ENCODE measurements at places on chromosomes 11 and 22. TPM values are rescaled to one million over a fixed set of nuclear protein-coding genes. Genes with fewer than 3 reads are reported as not detected.

Gene BARX2
- total RNA-seq = 3.8 TPM

DNA sequence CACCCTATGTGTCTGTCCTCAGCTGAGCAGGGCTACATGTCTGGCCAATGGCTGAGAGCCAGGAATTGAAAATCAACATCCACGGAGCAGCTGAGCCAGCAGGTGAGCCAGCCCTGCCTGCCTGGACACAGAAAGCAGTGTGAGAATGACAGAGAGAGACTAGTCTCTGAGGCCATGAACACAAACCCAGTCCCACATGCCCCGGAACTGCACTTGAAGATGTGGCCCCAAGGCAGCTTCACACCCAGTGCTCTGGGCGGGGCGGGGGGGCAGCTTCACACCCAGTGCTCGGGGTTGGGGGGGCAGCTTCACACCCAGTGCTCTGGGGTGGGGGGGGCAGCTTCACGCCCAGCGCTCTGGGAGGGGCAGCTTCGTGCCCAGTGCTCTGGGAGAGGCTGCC is 37.6 kb downstream of the TRMU start:
- DNase-seq = no peak

DNA sequence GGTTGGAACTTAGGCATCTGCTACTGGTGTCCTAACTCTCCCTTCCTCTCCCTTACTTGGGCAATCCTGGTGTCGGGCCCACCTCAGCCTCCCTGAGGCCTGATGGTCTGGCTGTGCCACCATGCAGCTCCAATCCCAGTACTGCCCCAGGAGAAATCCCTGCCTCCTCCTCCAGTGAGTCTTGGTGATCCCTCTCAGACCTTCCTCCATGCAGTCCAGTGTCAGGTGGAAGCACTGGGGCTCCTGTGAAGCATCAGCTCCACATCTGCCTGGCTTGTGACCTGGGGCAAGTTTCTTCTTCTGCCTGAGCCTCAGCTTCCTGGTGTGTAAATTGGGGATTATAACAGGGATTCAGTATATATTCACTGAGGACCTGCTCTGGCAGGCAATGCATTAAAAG is 1.8 kb upstream of the PELI3 start:
- no peak for DNase-seq

DNA sequence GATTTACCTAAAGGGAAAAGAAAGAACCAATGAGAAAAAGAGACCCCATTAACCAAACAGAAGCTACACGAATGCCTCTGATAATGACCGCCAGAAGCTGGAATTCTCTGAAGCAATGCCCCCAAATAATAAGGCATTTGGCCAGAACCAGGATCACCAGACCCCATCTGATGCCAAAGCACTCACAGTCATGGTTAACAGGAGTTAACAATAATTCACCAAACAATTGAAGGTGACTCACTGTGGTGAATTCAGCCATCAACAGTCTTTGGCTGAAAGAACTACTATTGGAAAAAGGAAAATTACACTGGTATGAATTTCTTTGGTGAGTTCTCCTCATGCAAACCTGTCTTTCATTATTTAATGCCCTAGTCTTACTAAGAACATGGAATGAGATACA is 21.9 kb upstream of the NFRKB start:
- DNase-seq = no peak

DNA sequence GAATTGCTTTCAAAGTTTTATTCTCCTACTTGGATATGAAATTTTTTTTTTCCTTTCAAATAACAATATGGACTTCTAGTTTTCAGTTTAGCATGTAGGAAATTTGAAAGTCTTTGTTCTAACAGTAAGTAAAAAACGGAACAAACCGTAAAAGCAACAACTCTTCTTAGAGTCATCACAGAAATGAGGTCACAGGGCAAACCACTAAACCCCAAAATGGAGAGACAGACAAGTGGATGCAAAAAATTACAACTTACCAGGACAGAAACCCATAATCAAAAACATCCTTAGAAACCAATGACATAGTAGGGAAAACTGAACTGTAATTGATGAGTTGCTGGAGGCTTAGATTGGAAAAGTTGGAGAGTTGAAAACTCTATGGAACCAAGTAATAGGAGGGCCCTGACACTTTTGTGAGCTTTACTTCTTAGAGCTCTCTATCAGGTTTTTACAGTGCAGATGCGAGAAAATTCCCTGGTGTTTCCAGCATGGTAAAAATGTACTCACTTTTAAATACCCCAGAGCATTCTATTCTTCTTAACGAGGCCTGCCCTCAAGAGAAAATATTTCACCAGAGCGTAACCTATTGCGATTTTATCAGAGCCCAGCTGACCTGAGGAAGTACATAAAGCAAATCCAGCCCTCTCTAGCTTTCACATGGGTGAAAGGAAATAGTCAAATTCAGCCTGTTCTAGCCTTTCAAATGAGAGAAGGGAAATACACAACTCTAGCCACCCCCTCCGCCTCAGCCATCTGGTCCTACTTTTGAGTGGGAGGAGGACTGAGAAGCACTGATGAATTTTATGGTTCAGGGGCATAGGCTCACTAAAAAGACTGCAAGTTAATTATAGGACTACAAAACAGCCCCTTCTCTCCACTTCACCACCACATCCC is 39.1 kb downstream of the CASP12 start:
- DNase-seq = no peak

Data from activated naive CD4-positive, alpha-beta T cell treated with anti-CD3 and anti-CD28 coated beads for 36 hours (primary cell).